ENCODE measurements at places on chromosomes 3 and 15.

DNA sequence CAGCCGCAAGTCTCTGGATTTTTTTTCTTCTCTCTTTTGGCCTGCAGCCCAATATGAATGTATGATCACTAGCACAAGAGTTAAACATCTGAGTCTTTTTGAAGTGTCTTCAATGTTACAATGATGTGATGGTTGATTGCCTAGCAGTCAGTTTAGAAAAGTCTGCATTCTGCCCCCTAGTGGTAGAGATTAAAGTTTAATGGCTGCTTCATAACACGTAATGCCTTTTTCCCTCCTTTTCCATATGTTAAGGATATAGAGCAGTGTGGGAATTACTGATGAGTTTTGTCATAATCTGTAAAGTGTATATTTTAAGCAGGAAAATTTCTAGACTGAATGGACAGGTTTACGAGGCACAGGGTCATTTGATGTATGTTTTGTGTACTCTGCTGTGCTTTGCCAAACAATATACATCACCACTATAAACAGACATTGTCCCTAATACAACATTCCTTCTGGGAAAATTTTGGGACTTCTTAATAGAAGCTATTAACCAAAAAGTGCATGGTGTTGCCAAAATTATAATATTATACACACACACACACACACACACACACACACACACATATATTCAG is 1038.5 kb upstream of the NR2F2 start:
- DNase-seq = peak; percentile 52

- DNase-seq = no peak
Observed at GRCh38 chr15:93278006-93278405, 189.0 kb upstream of the RGMA start.

DNA sequence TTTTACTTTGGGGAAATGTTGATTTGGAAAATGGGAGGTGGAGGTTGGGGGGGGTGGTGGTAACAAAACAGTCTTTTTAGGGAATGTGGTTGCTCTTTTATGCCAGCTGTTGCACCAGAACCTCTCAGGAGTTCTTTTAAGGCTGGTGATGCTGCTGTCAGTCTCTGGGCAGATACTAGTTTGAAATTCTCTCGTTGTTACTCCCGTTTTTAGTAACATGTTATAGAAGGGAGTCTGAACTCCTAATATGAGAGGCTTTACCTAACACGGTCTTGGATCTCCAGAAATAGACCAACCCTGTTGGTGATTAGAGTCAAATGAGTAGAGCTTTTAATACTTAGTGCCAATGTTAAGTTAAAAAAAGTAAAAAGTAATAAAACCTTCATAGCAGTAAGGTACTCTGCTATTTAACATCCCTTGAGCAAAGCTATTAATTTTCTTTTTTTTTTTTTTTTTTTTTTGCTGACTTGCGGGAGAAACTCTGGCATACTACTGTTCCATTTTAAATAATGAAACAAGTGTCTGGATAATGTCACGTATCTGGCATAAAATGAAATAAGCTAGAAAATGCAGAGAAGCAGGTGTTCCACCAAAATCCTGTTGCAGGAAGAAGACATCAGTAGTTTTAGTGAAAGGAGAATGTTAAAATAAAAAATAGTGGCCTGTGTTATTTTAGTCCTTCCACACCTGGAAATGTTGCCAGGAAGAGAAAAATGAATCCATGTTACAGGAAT is 156.7 kb downstream of the CACNA1D start:
- no peak for DNase-seq

DNA sequence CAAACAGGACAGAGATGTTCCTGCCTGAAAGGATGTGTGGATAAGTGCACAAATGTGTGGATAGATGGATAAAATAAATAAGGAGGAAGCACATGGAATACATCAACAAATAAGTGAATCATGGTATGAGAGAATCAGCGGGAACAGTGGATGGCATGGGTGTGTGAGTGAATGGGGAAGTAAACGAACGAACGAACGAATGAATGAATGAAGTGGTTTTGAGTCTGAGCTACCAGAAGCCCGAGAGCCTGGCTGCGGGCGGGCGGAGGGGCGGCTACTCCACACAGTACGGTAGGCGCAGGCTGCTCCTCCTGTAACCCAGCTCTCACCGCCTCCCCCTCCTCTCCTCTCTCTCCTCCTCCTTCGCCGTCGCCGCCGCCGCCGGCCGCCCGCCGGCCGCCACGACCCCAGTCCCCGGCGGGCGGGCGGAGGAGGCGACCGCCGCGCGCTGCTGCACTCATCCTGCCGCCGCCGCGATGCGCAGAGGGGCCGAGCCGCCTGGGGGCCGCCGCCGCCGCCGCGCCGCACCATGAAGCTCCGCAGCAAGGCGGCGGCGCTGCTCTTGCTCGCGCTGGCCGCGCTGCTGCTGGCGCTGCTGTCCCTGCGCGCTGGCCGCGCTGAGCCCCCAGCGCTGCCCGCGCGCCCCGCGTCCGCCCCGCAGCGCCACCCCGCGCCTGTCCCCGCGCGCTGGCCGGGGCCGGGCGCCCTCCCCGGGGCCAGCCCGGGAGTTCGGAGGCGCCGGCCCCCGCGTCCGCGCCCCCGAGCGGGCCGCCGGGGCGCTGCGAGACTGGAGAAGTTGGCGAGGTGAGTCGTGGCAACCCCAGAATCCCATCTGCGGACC is at the start of gene GXYLT2:
Gene GXYLT2, plus strand, starts transcription at position 342 of the 841 bp plus-strand sequence. Its CDS starts 188 bp downstream, at position 530.
- peak; percentile 72 for DNase-seq

- no peak for DNase-seq
Observed at GRCh38 chr3:176579711-176580185, 617.5 kb downstream of the TBL1XR1 start.

- DNase-seq = no peak
Observed at GRCh38 chr3:15288331-15289035, 43.9 kb downstream of the SH3BP5 start.

- DNase-seq = no peak
Observed at GRCh38 chr15:95394186-95395067, 936.1 kb upstream of the NR2F2 start.

DNA sequence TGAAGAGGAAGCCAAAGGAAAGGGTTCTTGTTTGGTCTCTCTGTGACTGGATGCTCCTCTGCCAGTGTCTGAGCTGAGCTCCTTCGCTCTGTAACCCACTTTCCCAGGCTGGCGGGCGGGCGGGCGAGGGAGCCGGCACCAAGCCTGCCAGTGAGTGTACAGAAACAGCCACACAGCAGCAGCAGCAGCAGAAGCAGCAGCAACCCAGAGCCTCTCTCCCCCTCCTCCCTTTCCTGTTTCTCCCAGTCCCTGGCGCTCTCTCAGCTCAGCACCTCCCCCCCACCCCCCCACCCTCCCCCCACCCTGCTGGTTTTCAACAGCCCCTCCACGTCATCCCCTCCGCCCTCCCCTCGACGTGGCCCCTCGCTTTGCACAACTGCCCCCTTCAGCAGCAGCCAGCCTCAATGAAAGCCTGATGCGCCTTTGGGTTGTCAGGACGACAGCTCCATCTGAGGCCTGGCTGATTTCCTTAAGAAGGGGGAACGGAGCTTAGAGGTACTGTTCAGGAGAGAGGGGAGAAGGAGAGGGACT is at the start of gene LSAMP:
Gene LSAMP, minus strand, starts transcription at position 177 of the 531 bp plus-strand sequence.
- DNase-seq = no peak

DNA sequence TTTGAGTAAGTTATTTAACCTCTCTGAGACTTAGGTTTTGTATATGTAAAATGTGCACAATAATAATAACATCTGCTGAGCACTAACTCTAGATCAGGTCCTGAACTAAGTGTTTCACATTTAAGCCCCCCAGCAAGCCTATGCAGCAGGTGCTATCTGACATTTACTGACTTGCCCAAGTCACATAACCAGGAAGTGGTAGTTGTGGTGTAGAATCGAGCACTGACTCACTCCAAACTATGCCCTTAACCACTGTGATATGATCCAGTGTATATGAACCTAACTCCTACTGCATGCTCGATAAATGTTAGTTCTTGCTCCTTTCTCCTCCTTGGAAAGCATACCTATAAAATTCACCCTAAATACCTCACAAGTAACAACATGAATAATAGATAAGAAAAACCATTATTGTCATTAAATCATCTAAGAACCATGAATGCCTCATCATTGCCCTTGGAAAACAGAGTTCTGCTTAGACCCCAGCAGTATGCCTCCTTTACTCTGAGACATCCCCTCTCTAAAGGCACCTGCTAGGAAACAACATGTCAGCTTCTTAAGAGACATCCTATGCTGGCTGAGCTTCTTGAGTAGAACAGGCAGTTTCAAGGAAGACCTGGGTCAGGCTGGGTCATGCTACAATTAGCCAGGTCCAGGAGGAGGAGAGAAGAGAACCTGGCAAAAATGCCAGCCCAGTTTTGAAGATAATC is 3.0 kb upstream of the SHC4 start:
- no peak for DNase-seq

DNA sequence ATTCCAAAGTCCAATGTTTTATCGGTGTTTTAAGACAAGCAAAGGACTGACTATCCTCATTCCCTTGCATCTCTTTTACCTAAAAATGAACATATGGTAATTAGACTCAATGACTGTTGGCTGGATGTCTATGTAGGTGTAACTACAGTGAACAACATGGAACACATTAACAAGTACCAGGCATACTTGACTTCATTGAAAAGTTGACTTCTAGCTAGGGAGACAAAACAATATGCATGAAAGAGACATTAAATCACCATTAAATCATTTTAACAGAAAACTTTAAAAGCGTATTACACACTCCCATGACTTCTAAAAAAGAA is 34.3 kb upstream of the ANPEP start:
- DNase-seq = no peak

DNA sequence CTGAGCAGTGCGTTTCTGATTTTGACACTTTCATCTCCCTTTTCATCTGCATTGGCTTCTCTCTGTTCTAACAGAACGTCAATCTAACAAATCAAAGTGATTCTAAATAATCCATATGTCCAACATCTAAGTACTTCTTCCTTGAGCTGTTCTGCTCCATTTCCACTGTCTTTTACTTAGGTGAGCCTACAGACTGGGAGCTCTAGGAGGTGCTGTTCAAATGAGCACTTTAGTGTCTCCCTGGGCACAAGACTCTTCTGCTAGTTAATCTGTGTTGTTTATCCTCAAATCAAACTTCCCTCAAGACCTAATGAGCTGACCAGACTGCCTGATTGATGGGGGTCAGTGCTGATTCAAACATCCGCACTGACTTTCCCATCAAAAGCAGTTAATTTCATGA is 408.1 kb downstream of the WDR72 start:
- no peak for DNase-seq

DNA sequence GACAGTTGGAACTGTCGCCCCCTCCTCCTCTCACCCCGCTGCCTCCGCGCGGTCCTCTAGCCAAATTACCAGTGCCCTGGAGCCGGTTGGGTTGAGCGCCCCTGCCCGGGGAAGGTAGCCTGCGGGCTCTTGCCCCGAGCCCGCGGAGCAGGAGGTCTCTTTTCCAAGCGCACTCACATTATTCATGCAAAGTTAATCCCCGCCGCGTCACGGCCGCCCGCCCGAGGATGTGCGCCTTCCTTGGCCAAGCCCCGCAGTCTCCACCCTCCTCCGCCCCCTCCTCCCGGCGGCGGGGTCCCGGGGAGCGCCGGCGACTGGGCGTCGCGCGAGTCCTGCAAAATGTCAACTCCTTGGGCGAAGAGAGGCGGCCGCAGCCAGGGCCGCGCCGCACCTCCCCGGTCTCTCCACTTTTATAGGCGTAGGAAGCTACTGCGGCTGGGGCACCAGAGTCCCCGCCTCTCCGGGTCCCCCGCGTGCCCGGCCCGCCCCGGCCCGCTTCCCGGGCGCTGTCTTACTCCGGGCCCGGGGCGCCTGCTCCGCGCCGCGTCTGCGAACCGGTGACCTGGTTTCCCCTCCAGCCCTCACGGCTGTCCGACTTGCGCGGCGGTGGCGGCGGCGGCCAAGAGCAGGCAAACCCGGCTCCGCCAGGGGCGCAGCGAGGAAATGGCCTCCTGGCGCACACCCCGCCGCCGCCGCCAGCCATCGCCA is at the start of gene THRB:
Gene THRB, minus strand, starts transcription at position 233 of the 708 bp plus-strand sequence.
- peak; percentile 90 for DNase-seq

DNA sequence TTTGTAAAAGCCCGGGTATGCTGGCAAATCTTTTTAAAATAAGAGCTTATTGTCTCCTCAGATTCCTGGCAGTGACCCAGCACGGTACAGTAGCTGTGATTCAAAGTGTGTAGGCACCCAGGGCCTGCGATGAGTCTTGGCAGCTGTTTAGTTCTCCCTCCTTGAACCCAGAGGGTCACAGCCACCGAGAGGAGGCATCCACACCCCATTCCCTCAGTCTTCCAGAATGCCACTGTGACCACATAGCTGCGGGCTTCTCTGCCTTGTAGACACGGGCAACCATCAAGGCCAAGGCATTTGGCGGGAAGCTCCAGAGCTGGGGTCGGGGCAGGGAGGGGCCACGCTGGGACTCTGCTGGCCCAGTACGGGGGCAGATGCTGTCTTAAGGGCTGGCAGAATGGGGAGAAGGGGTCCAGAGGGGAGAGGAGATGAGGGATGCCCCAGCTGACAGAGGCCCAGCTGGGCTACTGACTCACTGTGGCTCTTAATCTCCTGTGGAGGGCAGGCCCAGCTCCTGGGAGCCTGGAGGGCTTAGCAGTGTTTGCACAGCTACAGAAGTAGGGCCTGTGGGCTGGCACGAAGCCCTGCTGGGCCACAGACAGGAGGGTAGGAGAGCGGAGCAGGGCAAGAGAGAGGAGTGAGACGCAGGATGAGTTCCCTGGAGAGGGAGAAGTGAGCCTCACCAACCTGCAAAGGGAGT is 68.8 kb upstream of the DLG1 start:
- no peak for DNase-seq
